Activated T-helper 1 cell treated with anti-CD3 and anti-CD28 coated beads, Interleukin-12 subunit alpha, Interleukin-12 subunit beta, Interleukin-2, Interleukin-4 antibody, amounts not matched to agents 30 ng/mL and 10 ng/mL and 1 ng/mL, durations not matched to agents 14 hours and 24 hours and 36 hours (primary cell): ENCODE measurements at places on chromosomes 2 and 18. TPM values are rescaled to one million over a fixed set of nuclear protein-coding genes. Genes with fewer than 3 reads are reported as not detected.

The TCF4 gene
- total RNA-seq, result 1.4 and 1.8 TPM in 2 replicates

DNA sequence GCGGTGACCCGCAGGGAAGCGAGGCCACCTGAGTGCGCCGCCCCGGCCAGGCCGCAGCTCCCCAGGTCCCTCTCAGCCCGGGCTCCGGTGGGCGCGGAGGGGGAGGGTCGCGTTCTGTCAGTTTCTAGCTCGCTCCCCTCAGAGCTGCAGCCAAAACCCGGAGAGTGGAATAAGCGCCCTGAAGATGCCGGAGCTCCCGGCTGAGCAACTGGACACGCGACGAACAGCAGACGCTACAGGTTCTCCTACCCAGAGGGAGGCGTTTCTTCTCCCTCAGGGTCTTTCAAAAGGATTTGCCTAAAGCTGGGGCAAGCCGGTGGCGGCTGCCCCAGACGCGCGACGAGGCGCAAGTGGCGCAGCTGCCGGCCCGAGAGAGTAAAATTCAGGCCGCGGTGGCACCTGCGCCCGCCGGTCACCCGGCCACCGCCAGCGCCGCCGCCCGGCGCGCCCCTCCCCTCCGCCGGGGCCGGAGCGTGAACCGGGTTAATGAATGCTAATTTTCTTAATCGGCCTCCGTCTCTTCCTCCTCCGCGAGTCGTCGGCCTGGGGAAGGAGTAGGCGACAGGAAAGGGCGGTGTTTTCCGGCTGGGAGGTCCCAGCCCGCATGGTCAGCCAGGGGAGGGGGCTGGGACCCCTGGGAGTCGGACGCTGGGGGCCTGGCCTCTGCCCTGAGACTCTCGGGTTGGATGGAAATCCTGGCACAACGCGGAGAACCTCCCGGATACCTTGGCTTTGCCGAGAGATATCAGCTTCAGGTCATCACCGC lies 845 bp upstream of the CDC42EP3 start:
- peak overlapping the region; percentile 67 for H3K27ac ChIP-seq
- peak overlapping the region; percentile 83 for H3K4me3 ChIP-seq
- peaks cover 8% of the 10 kb centered on the region for H3K27me3 ChIP-seq
- peak; percentile 59 for DNase-seq
- no peaks in the 10 kb centered on the region for H3K36me3 ChIP-seq

The MCM6 gene
- total RNA-seq, result 176 and 177 TPM in 2 replicates

GRCh38 chr2:193989645-193990044 lies 1667.4 kb upstream of the SLC39A10 start:
- H3K36me3 ChIP-seq, result no peaks in the 10 kb centered on the region
- no peak overlapping the region for H3K4me3 ChIP-seq
- DNase-seq, result no peak
- H3K27ac ChIP-seq, result no peak overlapping the region

The TMEM87B gene
- total RNA-seq, result 15.0 and 16.6 TPM in 2 replicates

- DNase-seq, result no peak
- H3K27ac ChIP-seq, result no peak overlapping the region
- peaks cover 6% of the 10 kb centered on the region for H3K27me3 ChIP-seq
- no peaks in the 10 kb centered on the region for H3K4me1 ChIP-seq
- no peak overlapping the region for H3K4me3 ChIP-seq
These were observed 79.2 kb downstream of the ZNF532 start for GRCh38 chr18:58943896-58944295.

- H3K4me1 ChIP-seq, result peaks cover 60% of the 10 kb centered on the region
- peaks cover 3% of the 10 kb centered on the region for H3K36me3 ChIP-seq
- peak overlapping the region; percentile 34 for H3K27ac ChIP-seq
- no peak for DNase-seq
- no peaks in the 10 kb centered on the region for H3K27me3 ChIP-seq
- H3K4me3 ChIP-seq, result no peak overlapping the region
These were observed 144.2 kb upstream of the ID2 start for GRCh38 chr2:8537562-8538155.

GRCh38 chr2:24313744-24314632 lies 46.3 kb downstream of the ITSN2 start:
- peaks cover 10% of the 10 kb centered on the region for H3K4me1 ChIP-seq
- H3K27me3 ChIP-seq, result no peaks in the 10 kb centered on the region
- no peak overlapping the region for H3K4me3 ChIP-seq
- no peak overlapping the region for H3K27ac ChIP-seq
- no peak for DNase-seq
- H3K36me3 ChIP-seq, result peaks cover 21% of the 10 kb centered on the region

GRCh38 chr2:217513258-217513657 lies 489.5 kb downstream of the TNS1 start:
- no peaks in the 10 kb centered on the region for H3K27me3 ChIP-seq
- H3K4me1 ChIP-seq, result peaks cover 7% of the 10 kb centered on the region
- no peak for DNase-seq
- H3K36me3 ChIP-seq, result no peaks in the 10 kb centered on the region

DNA sequence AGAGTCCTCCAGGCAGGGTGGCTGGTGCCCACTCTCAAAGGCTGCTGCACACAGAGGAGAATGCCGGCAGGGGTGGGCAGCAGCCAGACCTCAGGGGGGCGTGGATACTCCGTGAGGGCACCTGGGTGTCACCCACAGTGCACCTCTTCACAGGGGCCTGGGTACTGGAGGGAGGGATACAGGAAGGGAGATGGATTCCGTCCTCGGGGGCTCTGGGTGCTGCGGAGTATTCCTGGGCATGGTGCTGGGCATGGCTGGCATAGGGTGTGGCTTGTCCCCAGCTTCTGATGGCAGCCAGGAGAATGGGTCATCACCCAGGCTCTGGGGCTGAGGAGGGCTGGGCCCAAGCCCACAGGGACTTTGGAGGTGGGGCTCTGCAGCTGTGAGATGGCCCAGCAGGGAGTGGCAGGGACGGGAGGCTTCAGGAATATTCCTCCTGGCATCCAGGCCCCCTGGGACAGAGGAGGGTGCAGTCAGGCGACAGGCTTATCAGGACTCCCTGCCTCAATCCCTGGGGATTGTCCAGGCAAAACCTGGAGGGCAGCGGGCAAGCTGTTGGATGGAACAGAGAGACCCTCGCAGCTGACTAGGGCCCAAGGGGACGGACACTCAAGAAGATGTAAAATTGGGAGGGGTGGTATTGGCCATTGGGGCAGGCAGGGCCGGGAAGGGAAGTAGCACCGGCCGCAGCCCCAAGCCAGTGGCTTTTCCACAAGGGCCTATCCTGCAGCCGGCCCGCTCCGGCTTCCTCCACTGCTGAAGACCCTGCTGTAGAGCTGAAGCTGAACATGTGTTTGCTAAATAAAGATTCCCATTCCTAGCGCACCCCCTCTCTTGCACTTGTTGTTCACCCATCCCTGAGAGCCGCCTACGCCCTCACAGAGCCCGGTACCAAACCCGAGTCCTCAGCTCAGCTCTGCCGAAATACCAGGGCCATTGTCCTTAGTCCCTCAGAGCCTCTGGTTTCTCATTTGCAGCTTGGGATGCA lies 5.7 kb upstream of the KLHL30 start:
- H3K4me3 ChIP-seq, result no peak overlapping the region
- DNase-seq, result no peak
- peaks cover 2% of the 10 kb centered on the region for H3K27me3 ChIP-seq
- H3K36me3 ChIP-seq, result no peaks in the 10 kb centered on the region
- no peak overlapping the region for H3K27ac ChIP-seq
- H3K4me1 ChIP-seq, result no peaks in the 10 kb centered on the region

- no peak for DNase-seq
- no peak overlapping the region for H3K27ac ChIP-seq
- no peak overlapping the region for H3K4me3 ChIP-seq
These were observed 167.4 kb downstream of the CAPN13 start for GRCh38 chr2:30639836-30640235.

GRCh38 chr2:230798769-230799399 lies 65.9 kb upstream of the ITM2C start:
- peak; percentile 27 for DNase-seq
- no peak overlapping the region for H3K4me3 ChIP-seq
- peaks cover 50% of the 10 kb centered on the region for H3K36me3 ChIP-seq
- peaks cover 26% of the 10 kb centered on the region for H3K4me1 ChIP-seq

GRCh38 chr2:197804758-197805714 lies 643 bp downstream of the PLCL1 start:
- no peak overlapping the region for H3K27ac ChIP-seq
- H3K36me3 ChIP-seq, result no peaks in the 10 kb centered on the region
- H3K4me1 ChIP-seq, result peaks cover 38% of the 10 kb centered on the region
- DNase-seq, result peak; percentile 24
- H3K4me3 ChIP-seq, result peak overlapping the region; percentile 92

The LCT gene
- total RNA-seq, result 0.41 and 0.42 TPM in 2 replicates

DNA sequence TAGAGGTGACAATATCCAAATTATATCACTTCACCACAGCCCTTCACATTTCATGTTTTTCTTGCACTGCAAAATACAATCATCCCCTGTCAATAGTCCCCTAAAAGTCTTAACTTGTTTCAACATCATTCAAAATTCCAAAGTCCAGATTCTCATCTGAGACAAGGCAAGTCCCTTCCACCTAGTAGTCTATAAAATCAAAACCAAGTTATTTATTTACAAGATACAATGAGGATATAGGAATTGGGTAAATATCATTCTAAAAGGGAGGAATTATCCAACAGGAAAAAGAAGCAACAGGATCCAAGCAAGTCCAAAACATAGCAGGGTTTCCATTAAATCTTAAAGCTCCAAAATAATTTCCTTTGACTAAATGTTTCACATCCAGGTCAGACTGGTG lies 1076.1 kb upstream of the TMEFF2 start:
- H3K36me3 ChIP-seq, result no peaks in the 10 kb centered on the region
- H3K4me1 ChIP-seq, result no peaks in the 10 kb centered on the region
- DNase-seq, result no peak
- no peaks in the 10 kb centered on the region for H3K27me3 ChIP-seq
- H3K4me3 ChIP-seq, result no peak overlapping the region

- H3K36me3 ChIP-seq, result no peaks in the 10 kb centered on the region
- H3K27ac ChIP-seq, result no peak within 1 kb of the TSS
- H3K4me1 ChIP-seq, result no peaks in the 10 kb centered on the region
- peaks cover 38% of the 10 kb centered on the region for H3K27me3 ChIP-seq
- no peak within 1 kb of the TSS for H3K4me3 ChIP-seq
These were observed at the start of gene IL1B for GRCh38 chr2:112836695-112837117. Gene IL1B, minus strand, starts transcription at chr2:112836779. Its CDS starts 550 bp downstream, at chr2:112836229.

- H3K4me3 ChIP-seq, result no peak overlapping the region
- no peaks in the 10 kb centered on the region for H3K27me3 ChIP-seq
- H3K36me3 ChIP-seq, result no peaks in the 10 kb centered on the region
- no peak for DNase-seq
These were observed 1830.9 kb upstream of the PIK3C3 start for GRCh38 chr18:40124107-40124506.

- no peak overlapping the region for H3K27ac ChIP-seq
- H3K4me1 ChIP-seq, result no peaks in the 10 kb centered on the region
- peaks cover 2% of the 10 kb centered on the region for H3K27me3 ChIP-seq
These were observed 257.7 kb upstream of the COPS8 start for GRCh38 chr2:236827997-236828396.

The ACMSD gene
- not detected in 2 replicates for total RNA-seq

The ACOXL gene
- 0.83 and 1.1 TPM in 2 replicates for total RNA-seq

- DNase-seq, result no peak
- no peaks in the 10 kb centered on the region for H3K4me1 ChIP-seq
- no peak overlapping the region for H3K27ac ChIP-seq
- no peaks in the 10 kb centered on the region for H3K36me3 ChIP-seq
These were observed 9.1 kb downstream of the ITM2C start for GRCh38 chr2:230873661-230874401.

DNA sequence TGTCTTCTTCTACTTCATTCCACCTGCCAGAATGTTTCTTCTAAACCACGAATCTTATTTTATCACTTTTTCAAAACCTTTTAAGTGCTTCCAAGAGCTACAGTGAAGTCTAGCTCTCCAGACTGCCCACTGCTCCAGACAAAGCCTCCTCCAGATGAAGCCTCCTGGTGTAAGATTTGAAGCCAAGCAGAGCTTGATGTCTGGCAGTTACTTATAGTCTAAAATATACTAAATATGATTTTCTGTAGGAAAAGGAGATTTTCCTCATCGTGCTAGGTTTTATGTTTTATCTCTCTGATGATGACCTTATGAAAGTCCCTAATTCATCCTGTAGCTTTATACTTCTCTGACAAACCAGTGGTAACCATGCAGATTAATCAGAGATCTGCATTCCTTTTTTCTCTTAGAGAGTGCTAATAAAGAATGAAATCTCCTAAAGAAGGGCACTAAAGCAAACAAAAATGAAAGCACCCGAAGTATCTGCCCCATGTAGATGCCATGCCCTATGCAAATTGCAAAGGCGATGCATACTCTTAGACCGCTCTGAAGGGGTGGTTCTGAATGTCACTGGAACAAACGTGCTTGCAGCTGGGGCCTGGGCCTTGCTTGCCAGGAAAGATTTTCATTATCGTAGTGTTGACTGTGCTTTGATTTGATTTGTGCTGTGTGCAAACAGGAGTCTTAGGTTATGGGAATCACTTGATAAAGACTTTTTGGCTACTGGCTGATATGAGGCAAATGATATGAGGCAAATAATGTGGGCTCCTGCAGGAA lies 314.2 kb downstream of the PID1 start:
- DNase-seq, result no peak
- no peak overlapping the region for H3K4me3 ChIP-seq

- H3K4me3 ChIP-seq, result no peak overlapping the region
- H3K36me3 ChIP-seq, result no peaks in the 10 kb centered on the region
- H3K27me3 ChIP-seq, result peaks cover 3% of the 10 kb centered on the region
- H3K27ac ChIP-seq, result no peak overlapping the region
These were observed 145.6 kb downstream of the FAM161A start for GRCh38 chr2:61707984-61708852.

DNA sequence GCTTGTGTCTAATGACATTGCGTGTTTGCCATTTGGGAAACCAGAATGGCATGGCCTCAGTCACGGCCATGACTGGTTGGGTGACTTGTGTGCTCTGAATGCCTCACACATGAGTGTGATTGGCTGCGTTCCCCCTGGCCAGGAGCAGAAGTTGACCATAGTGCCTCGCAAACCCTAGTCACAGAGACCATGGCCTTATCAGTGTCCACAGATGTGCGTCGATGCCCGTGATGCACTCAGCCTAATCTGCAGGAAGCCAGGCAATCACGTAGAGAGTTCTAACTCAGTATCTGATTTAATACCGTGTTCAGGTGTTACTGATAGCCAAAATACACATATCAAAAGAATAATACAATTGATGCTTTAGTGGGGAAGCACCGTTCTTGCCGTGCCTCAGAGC lies 64.0 kb downstream of the BOLA3 start:
- peaks cover 8% of the 10 kb centered on the region for H3K36me3 ChIP-seq
- H3K27me3 ChIP-seq, result no peaks in the 10 kb centered on the region
- no peak overlapping the region for H3K27ac ChIP-seq
- peaks cover 5% of the 10 kb centered on the region for H3K4me1 ChIP-seq

DNA sequence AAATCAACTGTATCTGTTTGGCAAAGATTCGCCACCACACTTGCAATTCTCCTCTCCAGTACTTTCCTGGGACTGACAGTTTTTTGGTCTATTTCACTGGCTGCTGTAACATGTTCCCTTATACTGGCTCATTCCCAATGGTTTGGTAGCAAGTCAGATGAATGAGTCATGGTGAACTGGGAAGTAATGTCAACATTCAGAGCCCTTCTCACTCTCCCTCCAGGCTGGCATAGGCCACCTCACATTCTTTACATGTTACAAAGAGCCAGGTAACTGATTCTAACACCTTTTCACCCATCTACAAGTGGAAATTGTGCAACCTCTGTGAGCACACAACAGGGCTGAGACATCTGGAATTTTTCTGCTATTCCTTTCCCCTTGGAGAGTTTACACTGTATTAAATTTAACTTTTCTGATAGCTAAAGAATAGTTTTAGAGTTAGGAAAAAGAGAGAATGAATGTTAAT lies 111.3 kb upstream of the TLK1 start:
- H3K4me1 ChIP-seq, result no peaks in the 10 kb centered on the region
- H3K4me3 ChIP-seq, result no peak overlapping the region
- no peak for DNase-seq
- no peak overlapping the region for H3K27ac ChIP-seq
- H3K27me3 ChIP-seq, result no peaks in the 10 kb centered on the region

- no peaks in the 10 kb centered on the region for H3K27me3 ChIP-seq
- H3K36me3 ChIP-seq, result no peaks in the 10 kb centered on the region
- H3K4me1 ChIP-seq, result no peaks in the 10 kb centered on the region
- no peak overlapping the region for H3K4me3 ChIP-seq
- no peak for DNase-seq
These were observed 904.8 kb upstream of the CHAC2 start for GRCh38 chr2:52862801-52863200.

The CCL20 gene
- 1.2 and 3.2 TPM in 2 replicates for total RNA-seq
